Common myeloid progenitor, CD34-positive (primary cell): ENCODE measurements at places on chromosomes 7 and 10.

GRCh38 chr10:89120931-89121763 lies 86.0 kb downstream of the CH25H start:
- no peak for DNase-seq

DNA sequence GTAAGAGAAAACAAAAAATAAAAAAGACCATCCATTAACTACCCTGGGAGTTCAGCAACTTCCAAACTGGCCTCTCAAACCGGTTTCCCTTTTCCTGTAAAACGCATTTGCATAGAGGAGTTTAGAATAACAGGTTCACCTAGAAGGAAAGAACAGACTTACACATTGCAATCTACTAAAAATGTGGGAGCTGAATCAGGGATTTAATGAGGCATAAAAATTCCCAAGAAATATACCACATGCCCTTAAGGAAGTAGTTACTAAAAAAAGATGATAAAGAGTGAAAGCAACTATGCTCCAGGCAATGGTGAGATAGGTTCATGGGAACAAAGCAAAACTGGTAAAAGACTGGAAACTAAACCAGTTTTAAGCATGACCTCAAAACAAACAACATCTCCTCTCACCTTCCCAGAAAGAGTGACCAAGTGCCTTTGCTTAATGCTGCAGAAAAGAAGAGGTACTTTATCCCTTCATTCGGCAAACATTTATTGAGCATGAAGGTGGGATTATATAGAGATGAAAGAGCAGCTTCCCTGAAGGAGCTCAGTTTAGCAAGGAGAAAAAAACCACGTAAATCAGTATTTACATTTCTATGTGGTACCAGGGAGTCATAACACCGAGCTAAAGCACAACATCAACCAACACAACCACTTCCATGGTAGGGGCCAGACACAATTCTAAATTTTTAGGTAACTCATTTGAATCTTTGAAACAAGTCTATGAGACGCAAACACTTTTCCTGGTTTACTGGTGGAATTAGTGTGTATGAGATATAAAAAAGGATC lies 152.8 kb downstream of the SGMS1 start:
- DNase-seq: no peak

GRCh38 chr10:90087197-90088023 lies 386.0 kb downstream of the KIF20B start:
- DNase-seq: peak; percentile 3

GRCh38 chr10:71059054-71059818 lies 153.1 kb upstream of the UNC5B start:
- DNase-seq: no peak
